Suppressor macrophage treated with lipopolysaccharide for 4 hours (primary cell): ENCODE measurements at places on chromosomes 12 and 14.
A peak's percentile ranks its signal among the peaks of the same experiment; 100 is the strongest.

DNA sequence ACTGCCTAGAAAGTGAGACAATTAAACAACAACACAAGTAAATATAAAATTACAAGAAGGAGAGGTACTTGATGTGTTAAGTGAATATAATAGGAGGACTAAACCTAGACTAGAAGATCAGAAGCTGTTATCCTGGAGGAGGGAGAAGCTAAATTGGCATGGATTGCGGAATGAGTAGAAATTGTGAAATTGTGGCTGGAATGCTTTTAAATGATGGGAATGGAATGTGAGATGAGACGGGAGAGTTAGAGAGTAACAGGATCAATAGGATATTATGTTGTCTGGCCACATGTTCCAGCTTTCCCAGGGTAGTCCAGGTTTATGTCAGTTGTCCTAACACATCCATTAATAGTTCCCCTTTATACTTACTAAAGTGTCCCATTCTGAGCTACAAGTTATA, 44.0 kb upstream of the CPNE8 start:
- DNase-seq, result no peak

DNA sequence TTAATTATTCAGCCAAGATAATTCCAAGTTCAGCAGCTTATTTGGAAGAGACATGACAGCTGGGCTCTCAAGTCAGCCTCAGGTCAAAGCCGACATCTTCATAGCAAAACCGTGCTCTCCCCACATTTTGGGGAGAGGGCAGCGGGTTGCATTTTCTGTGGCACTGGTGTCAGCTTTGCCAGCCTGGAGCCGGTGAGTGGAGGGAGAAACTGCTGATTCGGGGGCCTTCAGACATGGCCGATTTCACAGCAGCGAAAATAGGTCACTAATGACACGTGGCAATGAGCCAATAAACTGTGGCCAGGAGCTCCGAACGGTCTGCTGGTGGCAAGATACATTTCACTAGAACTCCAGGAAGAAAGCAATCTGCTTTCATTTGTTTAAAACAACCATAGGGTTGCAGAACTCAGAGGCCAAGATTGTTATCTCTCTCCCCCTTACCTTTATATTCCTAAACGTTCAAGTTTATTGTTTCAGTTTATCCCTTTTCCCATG, 173.2 kb downstream of the CAND1 start:
- DNase-seq, result no peak

DNA sequence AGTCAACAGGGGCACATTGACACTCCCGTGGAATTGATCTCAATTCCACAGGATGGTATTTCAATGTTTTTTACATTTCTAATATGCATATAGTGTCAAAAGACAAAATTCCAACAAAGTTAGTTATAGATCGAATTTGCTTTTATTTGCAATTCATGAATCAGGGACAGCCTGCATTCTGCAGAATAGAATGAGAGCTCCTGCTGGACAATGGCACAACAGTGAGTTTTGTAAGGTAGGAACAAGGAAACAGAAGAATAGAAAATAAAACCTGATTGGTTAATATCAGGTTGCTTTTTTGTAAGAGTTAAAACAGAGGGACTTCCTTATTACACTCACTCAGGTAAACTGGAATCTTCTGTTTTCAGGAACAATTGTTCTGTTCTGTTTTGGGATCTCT, 32.8 kb upstream of the NEDD1 start:
- no peak for DNase-seq

GRCh38 chr12:82359115-82359478, 768 bp downstream of the METTL25 start:
- DNase-seq, result no peak

DNA sequence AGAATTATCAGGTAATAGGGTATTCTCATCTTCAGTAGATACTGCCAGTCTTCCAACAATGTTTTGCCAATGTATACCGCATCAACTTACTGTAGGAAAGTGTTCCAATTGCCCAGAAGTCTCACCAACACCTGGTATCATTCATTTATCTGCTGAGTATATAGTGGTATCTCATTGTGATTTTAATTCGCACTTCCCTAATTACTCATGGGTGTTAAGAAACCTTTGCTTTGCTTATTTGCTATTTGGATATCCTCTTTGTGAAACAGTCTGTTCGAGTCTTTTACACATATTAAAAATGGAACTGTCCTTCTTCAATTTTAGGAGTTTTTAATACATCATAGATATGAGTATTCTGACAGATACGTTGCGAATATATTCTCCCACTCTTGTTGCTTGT, 6.1 kb downstream of the TM7SF3 start:
- peak; percentile 24 for DNase-seq
